ENCODE measurements at places on chromosomes 3 and 15.

GRCh38 chr15:89486726-89487050, 9.7 kb downstream of the RHCG start:
- H3K4me1 ChIP-seq = no peaks in the 10 kb centered on the region
- no peak overlapping the region for H3K4me3 ChIP-seq
- H3K27me3 ChIP-seq = peaks cover 38% of the 10 kb centered on the region
- H3K36me3 ChIP-seq = no peaks in the 10 kb centered on the region
- peak; percentile 22 for DNase-seq

GRCh38 chr3:133750259-133750656, 4.1 kb downstream of the TF start:
- H3K36me3 ChIP-seq = no peaks in the 10 kb centered on the region
- H3K4me3 ChIP-seq = no peak overlapping the region
- DNase-seq = no peak
- H3K27me3 ChIP-seq = peaks cover 26% of the 10 kb centered on the region
- H3K27ac ChIP-seq = no peak overlapping the region
- no peaks in the 10 kb centered on the region for H3K4me1 ChIP-seq

GRCh38 chr3:173258697-173259096, 117.7 kb upstream of the SPATA16 start:
- H3K36me3 ChIP-seq = no peaks in the 10 kb centered on the region
- no peak for DNase-seq
- H3K27ac ChIP-seq = no peak overlapping the region
- H3K4me3 ChIP-seq = no peak overlapping the region
- no peaks in the 10 kb centered on the region for H3K4me1 ChIP-seq

DNA sequence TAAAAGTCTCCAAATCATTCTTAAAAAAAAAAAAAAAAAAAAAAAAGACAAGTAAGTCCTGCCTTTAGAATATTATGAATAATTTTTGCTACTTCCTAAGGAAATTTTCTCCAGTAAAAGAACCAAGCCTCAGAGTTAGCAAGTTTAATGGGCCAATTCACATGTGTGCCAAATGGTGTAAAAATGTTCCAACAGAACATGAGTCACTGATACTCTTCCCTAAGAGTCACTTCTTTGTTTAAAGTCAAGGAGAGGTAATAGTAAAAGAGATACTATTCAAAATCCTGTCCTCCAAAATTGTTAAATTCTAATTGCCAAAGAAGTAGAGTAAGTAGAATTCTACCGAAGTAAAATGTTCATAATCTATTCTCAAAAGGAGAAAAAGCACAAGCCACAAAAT, 17.7 kb upstream of the CPA3 start:
- H3K27me3 ChIP-seq = no peaks in the 10 kb centered on the region
- peak; percentile 70 for DNase-seq
- no peak overlapping the region for H3K27ac ChIP-seq

GRCh38 chr3:132726341-132726823, 4.2 kb upstream of the NPHP3 start:
- H3K27ac ChIP-seq = no peak overlapping the region
- no peaks in the 10 kb centered on the region for H3K27me3 ChIP-seq
- peaks cover 9% of the 10 kb centered on the region for H3K4me1 ChIP-seq
- peak; percentile 34 for DNase-seq

DNA sequence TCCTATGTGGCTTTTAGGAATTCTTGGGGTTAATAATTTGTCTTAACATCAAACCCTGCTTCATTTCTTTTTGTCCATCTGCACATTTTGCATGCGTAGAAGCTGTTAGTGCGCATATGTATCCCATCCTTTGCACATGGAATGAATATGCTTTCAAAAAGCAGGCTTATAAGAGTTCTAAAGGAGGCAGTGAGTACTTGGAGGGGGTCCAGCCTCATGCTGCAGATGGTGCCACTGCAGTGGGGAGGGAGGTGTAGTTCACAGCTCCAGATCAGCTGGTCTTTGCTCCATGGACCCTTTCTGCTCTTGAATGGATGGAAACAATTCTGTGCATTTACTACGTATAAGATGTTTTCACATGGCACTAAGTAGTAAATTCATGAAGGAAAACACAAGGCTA, 20.7 kb upstream of the SSR3 start:
- H3K4me1 ChIP-seq = peaks cover 17% of the 10 kb centered on the region
- no peaks in the 10 kb centered on the region for H3K27me3 ChIP-seq
- H3K36me3 ChIP-seq = no peaks in the 10 kb centered on the region
- DNase-seq = no peak

DNA sequence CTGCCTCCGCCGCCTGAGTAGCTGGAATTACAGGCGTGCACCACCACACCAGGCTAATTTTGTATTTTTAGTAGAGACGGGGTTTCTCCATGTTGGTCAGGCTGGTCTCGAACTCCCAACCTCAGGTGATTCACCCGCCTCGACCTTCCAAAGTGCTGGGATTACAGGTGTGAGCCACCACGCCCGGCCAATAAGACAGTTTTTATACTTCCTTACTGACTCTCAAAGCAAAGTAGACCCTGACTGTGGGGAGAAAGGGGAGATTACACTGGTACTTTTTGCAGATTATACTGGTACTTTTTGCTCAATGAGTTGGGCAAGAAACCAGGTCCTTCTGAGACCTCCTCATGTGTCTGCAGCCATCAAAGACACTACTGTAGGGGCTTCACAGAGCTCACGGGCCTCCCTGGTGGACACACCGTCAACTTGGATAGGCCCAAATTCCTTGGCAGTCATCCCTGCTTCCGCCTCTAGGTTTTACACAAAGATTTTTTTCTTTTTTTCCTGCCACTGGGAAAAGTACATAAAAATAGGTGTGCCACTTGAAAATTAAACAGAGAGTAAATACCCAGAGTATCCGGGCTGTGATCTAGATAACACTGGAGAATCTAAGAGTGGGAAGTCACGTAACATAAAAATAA, 143.3 kb upstream of the WNT5A start:
- H3K27me3 ChIP-seq = no peaks in the 10 kb centered on the region
- no peak for DNase-seq
- no peaks in the 10 kb centered on the region for H3K36me3 ChIP-seq
- H3K27ac ChIP-seq = no peak overlapping the region

- no peak overlapping the region for H3K4me3 ChIP-seq
- no peaks in the 10 kb centered on the region for H3K4me1 ChIP-seq
- H3K27ac ChIP-seq = no peak overlapping the region
- no peaks in the 10 kb centered on the region for H3K27me3 ChIP-seq
- no peaks in the 10 kb centered on the region for H3K36me3 ChIP-seq
- DNase-seq = no peak
Observed at GRCh38 chr3:39453134-39453533, 14.3 kb upstream of the MOBP start.

DNA sequence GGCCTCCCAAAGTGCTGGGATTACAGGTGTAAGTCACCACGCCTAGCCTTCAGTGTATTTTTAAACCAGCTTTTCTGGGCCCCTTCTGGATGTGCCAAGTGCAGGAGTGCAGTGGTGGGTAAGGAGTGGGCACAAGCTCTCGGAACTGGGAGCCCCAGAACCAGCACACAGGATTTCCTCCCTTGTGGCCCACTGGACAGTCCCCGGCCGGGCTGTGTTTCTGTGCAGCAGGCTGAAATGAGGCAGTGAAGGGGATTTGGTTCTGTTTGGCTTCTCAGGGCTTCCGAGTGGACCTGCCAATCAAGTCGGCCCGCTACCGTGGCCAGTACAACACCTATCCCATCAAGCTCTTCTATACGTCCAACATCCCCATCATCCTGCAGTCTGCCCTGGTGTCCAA, 14.4 kb downstream of the SEC61A1 start:
- no peak overlapping the region for H3K4me3 ChIP-seq
- no peak for DNase-seq
- H3K27ac ChIP-seq = peak overlapping the region; percentile 31
- peaks cover 93% of the 10 kb centered on the region for H3K36me3 ChIP-seq
- no peaks in the 10 kb centered on the region for H3K27me3 ChIP-seq

DNA sequence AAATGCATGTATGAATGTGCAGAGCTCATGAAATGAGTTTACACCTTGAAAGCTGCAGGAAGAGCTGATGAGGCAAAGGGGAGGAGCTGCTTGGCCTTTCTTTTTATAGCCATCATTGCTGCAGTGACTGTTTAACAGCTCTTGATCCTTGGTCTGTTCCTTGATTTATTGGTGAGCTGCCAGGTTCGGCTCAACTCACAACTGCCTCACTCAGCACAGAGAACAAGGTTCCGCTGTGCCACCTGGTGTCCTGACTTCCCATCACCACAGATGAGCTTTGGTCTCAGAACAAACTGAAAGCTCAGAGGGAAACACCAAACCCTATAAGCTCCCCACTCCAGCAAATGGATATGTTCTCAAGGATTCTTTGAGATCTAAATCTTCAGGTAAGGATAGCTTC, 626.1 kb downstream of the MAGI1 start:
- no peak overlapping the region for H3K4me3 ChIP-seq
- no peaks in the 10 kb centered on the region for H3K4me1 ChIP-seq
- no peak for DNase-seq
- no peaks in the 10 kb centered on the region for H3K27me3 ChIP-seq

DNA sequence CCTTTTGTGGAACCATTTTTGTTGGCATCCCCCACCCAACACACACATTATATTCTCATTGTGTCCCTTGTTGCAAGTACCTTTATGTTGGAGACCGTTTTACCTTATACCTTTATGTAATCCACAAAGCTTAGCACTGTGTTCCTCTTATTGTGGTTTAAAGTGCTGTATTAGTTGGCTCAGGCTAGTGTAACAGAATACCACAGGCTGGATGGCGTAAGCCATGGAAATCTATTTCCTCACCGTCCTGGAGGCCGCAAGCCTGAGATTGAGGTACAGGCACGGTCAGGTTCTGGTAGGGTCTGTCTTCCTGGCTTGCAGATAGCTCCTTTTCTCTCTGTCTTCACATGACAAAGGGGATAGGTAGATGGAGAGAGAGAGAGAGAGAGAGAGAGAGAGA, 302.8 kb downstream of the ROBO2 start:
- H3K27me3 ChIP-seq = no peaks in the 10 kb centered on the region
- no peak overlapping the region for H3K27ac ChIP-seq
